ENCODE measurements at places on chromosomes 5 and 9.
A peak's percentile ranks its signal among the peaks of the same experiment; 100 is the strongest.

DNA sequence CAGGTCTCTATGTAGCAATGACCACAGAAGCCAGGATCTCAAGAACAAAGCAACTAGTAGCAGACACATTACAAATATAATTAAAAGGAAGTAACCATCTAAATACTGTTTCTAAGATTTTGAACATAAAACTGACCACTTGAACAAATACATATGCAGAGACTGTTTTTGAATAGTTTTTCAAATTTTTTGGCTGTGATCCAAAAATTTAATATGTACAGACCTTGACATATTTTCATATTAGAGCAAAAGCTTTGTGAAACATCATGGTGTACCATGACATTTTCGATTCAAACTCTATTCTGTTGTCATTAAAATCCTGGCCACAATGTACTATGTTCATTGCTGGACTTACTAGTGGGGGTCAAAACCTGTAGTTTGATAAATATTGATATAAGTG lies 126.5 kb downstream of the NUDT12 start:
- DNase-seq = no peak

DNA sequence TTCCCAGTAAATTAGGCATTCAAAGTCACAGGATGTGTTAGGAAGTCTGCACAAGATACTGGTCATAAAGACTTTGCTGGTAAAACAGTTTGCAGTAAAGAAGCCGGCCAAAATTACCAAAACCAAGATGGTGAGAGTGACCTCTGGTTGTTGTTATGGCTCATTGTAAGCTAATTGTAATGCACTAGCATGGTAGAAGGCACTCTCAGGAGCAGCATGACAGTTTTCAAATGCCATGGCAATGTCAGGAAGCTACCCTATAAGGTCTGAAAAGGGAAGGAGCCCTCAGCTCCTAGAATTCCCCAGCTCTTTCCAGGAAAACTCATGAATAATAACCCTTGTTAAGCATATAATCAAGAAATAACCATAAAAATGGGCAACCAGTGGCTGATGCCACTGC lies 64.3 kb upstream of the TNC start:
- no peak for DNase-seq

GRCh38 chr5:115378754-115379153 lies 82.3 kb upstream of the CCDC112 start:
- DNase-seq = no peak

GRCh38 chr9:94650949-94651348 lies 11.6 kb upstream of the FBP1 start:
- DNase-seq = no peak

DNA sequence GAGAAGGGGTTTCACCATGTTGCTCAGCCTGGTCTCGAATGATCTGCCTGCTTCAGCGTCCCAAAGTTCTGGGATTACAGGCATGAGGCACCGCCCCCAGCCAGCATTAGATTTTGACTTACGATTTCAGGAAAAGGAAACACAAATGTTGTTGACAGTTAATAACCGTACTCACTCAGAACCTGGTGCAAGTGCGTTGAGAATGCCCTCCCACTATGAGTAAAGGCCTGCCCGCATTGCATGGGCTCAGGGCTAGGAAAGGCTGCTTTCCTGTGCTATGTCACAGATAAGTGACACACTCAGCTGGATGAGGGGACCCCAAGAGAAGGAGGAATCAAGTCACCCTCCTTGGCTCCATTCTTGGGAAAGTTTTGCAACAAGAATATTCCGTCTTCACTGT lies 42.4 kb downstream of the NDST1 start:
- DNase-seq = no peak

GRCh38 chr9:114588651-114589526 lies 1.3 kb downstream of the ATP6V1G1 start:
- DNase-seq = no peak

- DNase-seq = no peak
These were observed 133.5 kb downstream of the SGCD start for GRCh38 chr5:156460471-156460870.

DNA sequence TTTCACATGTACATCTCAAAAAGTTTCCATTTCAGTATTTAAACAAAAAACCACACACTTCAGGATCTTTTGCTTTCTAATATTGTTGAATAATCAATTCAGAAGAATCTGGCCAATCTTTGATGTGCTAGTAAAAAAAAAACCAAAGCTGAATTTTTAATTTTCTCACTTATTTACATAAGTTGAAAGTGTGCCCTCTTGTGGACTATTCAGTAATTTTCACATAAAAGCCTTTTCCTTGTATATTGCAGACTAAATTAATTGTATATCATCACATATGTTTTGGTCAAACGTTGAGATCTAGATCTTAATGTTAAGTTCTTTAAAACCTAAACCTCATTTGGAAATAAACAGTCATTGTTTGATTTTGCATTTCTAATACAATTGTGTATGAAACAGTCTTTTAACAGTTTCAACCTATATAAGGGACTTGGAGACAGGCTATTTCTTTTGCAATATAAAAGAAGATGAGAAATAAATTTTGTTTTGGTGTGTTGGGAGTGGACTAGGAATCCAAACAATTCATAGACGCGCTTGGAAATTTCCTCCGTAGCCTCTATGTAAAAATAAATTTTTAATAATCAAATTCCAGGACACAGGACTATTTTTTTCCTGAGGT lies 68.1 kb downstream of the NIPBL start:
- DNase-seq = no peak

DNA sequence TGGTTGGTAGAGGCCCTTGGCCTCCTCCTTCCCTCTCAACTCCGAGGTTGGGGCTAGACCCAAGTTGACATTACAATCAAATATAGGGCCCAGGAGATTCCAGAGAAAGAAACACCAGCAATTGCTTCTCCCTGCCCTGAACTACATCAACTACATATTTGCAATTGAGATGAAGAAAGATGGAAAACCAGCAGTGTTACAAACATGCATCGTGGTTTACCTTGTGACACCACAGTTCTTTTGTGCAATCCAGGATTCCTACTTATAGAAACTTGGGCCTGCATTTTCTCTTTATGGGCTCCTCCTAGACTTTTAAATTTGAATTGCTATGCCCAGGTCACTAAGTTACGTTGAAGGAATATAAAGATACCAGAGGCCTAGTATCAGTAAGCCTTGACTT lies 126.7 kb downstream of the DCP2 start:
- DNase-seq = no peak

DNA sequence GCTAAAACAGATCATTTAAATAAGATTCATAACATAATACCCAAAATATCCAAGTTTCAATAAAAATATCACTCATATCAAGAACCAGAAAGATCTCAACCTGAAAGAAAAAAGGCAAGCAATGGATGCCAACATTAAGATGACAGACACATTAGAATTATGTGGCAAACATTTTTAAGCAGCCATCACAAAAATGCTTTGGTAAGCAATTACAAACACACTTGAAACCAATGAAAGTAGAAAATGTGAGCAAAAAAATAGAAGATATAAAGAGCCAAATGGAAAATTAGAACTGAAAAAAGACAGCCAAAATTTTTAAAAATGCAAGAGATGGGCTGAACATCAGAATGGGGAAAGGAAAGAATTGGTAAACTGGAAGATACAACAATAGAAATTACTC lies 96.9 kb downstream of the PRELID2 start:
- DNase-seq = no peak

GRCh38 chr5:62206150-62206829 lies 99.7 kb upstream of the KIF2A start:
- no peak for DNase-seq

GRCh38 chr9:16105168-16106020 lies 552.6 kb downstream of the CCDC171 start:
- no peak for DNase-seq

DNA sequence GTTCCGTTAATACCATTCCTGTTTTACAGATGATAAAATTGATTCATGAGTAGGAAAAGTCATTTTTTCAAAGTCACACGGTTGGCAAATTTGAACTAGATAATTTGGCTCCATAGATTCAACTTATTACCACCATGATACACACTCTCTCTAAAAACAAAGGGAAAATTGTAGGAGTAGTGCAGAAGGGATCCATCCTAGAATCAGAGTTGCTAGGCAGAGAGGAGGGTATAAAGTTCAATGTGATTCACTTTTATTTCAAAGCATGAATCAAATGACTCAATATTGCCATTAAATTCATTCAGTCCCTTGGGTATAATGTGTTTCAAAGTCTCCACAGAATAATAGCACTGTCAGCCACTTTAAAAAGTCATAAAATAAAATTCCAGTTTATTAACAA lies 747.2 kb upstream of the ACO1 start:
- no peak for DNase-seq

- DNase-seq = no peak
These were observed 72.7 kb upstream of the RGMB start for GRCh38 chr5:98700730-98701129.

GRCh38 chr5:113031104-113031503 lies 54.5 kb downstream of the DCP2 start:
- no peak for DNase-seq

DNA sequence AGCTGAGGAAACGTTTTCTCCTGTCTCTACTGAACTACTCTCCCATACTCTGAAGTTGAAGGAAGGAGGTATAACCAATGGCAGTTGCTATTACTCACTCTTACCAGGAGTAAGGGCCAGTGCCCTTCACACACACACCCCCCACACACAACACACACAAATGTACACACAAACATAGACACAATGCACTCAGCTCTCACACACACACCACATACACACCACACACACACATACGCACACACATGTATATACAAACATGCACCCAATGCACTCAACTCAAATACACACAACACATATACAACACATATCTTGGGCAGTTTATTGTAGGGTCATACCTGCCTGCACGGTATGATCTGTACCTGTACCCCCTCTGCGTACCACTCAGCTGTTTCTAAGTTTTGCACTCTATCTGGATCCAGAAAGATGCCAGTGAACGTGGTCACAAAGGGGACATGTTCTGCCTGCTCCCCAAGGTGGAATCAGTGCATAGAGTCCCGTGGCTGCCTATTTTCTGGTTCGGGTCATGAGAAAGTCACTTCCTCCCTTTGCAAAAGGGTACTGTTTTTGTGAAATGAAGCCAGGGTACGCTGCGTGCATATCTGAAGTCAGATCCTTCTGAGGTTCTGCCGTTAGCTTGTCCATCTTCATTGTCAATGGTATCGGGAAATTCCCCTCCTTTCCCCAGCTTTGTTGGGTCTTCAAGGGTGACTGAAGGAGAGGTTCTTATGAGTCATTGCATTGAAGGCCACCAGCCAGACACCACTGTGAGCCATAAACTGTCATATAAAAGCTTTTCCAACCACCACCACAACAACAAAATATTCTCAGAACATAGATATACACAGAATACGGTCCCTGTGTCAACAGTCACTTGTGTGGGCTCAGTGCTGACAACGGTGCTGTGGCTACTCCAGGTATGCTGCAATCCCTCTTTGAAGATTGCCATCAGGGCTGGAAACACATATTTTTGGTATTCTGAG lies 131.9 kb downstream of the UGCG start:
- DNase-seq = peak; percentile 16

DNA sequence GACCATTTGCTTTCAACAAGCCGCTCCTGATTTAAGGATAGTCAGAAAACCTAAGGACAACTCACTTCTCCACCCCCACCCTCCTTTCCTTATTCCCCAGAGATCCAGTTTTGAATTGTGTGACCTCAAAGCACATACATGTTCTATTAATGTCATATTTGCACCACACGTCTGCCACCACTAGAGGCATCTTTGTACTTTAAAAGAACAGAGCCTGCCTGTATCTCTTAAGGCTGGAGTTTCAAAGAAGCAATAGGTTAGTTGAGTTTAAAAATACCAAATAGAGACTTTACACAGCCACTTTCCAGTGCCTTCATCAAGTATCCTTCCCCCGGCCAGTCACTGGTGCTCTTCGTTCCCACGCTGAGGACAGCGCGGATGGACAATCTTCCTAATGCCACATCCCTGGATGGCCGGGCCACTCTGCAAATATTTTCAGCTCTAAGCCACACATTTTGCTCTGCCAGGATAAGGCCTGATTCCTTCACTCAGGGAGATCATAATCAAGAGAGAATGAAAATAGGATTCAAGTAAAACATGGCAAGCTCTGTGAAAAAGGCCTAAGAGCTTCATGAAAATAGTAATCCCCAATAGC lies 146.3 kb downstream of the SNCAIP start:
- DNase-seq = no peak

GRCh38 chr5:177510567-177511053 lies 984 bp upstream of the DOK3 start:
- DNase-seq = no peak

DNA sequence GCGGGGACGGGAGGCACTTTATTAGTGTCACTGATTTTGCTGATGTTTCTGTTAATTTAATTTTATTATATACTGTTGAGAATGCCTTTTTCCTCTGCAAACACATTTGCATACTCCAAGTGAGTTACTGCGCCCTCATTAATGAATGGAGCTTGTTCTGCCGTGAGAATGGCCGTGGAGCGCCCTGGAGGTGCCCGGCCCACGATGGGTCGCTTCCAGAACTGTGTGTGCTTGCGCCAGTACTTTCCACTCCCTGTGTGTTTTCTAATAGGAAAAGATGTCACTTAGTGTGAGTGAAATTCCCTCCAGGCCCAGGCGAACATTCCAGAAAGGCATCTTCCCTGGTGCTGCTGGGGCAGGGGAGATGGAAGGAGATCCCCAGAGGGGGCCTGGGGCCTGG lies 30.1 kb downstream of the NDUFS6 start:
- DNase-seq = no peak

- DNase-seq = no peak
These were observed 85.3 kb downstream of the PAPPA start for GRCh38 chr9:116238776-116239340.

- DNase-seq = no peak
These were observed 1587.6 kb upstream of the C9orf72 start for GRCh38 chr9:29160763-29161353.

DNA sequence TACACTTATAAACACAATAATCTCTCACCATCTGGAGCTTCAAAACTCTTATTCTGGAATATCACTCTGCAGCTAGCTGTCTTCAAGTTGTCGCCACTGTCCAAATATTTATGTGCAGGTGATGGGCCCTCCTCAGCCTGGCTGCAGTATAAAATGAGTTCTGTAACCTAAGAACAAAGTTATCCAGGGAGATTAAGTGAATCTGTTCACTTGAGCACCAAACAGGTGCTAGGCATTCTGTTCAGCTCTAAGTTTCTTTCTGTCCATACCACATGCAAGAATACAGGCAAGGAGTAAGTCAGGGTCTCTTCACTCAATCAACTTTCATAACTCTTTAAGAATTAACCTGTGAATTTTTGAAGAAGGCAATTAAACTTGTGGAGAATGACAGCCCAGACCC lies 344.1 kb downstream of the PLK2 start:
- DNase-seq = no peak

DNA sequence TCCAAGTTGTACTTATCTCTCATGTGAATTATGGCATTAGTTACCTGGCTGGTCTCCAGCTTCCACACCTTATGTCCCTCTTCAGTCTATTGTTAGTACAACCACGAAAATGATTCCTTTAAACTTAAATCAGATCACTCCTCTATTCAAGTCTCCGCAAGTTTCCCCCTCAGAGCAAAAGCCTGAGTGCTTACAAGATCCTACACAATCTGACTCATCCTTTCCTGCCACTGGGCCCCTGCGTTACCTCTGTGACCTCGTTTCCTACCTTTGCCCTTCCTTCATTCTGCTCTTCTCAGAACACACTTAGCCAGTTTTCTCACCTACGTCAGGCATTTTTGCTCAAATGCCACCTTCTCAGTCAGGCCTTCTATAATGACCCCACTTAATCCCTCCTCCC lies 45.1 kb upstream of the GLIS3 start:
- DNase-seq = peak; percentile 13
